ENCODE measurements at places on chromosomes 1 and 21.
A peak's percentile ranks its signal among the peaks of the same experiment; 100 is the strongest.

DNA sequence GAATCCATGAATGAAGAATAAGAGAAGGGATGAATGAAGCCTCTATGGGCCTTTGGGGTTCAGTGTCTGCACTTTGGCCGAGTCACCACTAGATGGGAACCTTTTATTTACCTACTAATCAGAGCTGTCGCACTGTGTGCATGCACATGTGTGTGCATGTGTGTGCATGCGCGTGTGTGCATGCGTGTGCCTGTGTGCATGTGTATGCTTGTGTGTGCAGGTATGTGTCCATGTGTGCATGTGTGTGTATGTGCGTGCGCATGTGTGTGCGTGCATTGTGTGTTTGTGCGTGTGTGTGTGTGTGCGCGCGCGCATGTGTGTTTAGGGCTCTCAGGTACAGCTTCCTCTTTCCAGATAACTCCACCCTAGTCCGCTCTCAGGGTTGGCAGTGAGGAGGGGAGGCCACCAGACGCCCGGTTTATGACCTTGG lies 20.4 kb upstream of the UBXN10 start:
- no peak for DNase-seq

DNA sequence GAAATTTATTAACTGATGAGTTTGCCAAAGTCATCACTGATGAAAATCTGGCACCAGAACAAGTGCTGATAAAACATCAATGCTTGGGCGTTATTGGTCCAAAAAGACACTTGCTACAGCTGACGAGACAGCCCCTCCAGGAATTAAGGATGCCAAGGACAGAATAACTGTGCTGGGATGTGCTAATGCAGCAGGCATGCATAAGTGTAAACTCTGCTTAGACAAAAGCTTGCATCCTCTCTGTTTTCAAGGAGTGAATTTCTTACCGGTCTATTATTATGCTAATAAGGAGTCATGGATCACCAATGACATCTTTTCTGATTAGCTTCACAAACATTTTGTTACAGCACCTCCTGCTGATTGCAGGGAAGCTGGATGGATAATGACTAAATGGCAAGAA lies 402.0 kb downstream of the LTN1 start:
- no peak for DNase-seq

GRCh38 chr1:202081992-202082391 lies 40.7 kb upstream of the GPR37L1 start:
- no peak for DNase-seq

DNA sequence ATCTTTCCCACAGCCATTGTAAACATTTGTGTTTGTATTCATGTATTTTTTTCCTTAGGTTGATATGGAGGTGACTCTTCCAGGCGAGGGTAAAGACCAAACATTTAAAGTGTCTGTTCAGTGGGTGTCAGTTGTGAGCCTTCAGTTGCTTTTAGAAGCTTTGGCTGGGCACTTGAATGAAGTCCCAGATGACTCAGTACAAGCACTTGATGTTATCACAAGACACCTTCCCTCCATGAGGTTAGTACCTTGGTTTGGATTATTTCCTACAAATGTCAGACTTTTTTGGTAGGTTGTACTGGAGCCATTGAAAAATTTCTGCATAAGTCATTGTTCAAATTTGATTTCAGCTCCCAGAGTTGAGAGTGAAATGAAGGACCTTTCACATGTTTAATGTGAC lies 17.4 kb downstream of the AGO4 start:
- DNase-seq: no peak

DNA sequence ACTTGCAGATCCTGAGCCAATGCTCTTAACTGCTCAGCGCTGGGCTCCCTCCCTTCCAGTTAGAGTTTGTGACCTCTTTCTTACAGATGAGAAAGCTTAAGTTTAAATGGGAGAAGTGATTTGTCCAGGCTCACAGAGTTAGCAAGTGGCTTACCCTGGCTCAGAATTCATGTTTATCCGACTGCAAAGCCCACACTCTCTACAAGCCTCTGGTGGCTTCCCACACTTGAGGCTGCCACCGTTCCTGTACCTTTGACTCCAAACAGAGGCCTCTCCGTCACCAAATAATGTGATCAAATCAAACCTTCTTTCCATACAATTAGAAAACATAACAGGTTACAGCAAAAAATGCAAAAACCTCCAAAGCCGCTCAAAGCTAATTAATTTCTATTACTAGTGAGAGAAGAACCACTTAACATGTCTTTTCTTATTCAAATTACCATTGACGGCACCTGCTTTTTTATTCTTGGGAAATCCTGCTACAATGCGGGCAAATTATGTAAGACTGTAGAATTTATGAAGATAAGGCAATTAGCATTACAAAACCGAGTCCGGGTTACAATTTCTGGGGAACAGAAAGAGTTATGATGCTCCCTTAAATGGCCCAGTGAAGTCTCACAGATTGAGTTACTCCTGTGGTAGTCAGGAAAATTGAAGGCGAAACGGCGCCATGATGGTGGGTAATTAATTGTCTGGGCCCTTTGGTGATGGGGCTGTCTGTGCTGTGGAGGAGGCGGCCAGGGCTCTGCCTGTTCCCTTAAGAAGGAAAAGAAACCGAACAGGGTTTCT lies 324.3 kb upstream of the POU3F1 start:
- no peak for DNase-seq

GRCh38 chr1:180652792-180653191 lies 21.0 kb downstream of the XPR1 start:
- no peak for DNase-seq

DNA sequence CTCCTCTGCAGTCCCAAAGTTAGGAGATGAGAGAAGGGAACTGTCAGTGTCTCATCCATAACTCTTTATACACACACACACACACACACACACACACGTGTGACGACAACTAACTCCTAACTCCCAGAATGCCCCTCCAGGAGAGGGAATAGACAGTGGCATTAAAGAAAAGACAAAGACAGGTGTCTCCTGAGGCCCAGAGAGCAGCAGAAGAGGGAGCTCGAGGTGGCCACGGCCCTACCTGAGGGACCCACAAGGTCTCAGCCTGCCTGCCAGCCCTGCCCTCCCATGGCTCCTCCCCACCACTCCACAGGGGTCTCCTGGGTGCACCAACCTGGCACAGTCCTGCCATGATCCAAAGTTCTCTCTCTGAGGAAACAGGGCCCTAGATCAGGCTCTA lies 1.6 kb upstream of the PHLDA3 start:
- DNase-seq: no peak

- DNase-seq: no peak
Measured at GRCh38 chr1:89907727-89908212, 86.9 kb downstream of the LRRC8D start.

DNA sequence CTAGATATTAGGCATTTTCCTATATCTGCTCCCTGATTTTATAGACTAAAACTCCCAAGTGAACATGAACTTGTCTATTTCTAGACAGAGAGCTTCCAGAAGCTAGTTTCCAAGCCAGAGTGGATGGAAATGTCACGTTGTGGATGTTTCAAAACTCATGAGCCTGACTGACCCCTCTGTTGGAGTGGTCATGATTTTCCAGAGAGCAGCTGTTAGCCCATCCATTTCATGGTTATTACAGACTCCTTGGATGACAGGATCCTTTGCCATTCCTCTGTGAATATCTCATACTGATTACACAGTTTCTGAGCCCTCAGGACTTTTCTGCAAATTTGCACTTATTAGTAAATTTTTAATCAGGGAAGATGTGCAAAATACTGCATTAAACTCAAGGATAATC lies 76.8 kb upstream of the ATF3 start:
- DNase-seq: no peak

- peak; percentile 90 for DNase-seq
Measured at GRCh38 chr21:46500224-46500861, 41.7 kb downstream of the DIP2A start.

GRCh38 chr1:9716404-9717192 lies 65.1 kb downstream of the PIK3CD start:
- no peak for DNase-seq

GRCh38 chr1:15942661-15943327 lies 33.1 kb downstream of the ZBTB17 start:
- DNase-seq: no peak

- DNase-seq: no peak
Measured at GRCh38 chr1:61013189-61013945, 69.0 kb upstream of the NFIA start.

DNA sequence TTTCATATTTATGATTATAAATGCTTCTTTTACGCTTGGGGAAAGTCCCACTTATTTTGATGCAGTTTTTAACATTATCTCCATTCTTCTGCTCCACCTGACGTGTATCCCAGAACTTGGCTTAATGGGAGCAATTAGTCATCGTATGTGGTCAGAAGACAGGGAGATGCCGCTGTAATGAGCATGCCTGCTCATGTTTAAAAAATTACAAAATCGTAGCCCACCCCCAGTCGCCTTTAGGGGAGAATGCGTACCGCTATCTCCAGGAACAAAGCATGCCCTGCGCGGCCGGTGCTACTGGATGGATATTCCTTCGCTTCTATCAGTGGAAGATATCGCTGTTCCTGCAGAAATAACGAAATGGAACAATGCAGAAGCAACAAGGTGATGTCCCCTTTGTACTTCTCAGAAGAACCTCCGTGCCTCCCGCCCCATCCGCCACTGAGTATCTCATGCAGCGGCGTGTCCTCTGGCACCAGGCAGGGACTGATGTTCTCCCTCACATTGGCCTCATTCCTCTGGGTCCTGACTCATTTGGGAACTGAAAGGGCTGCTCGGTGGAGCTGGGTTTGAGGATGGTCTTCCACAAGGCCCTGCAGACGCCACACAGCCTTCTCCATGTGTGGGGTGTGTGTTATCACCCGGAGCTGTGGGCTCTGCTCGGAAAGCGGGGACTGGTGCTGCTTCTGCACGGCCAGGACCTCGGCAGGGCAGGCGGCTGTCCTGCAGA lies 116.3 kb upstream of the COL6A1 start:
- no peak for DNase-seq

GRCh38 chr1:10745886-10746455 lies 50.5 kb downstream of the CASZ1 start:
- no peak for DNase-seq

- DNase-seq: no peak
Measured at GRCh38 chr1:30054126-30054525, 669.3 kb downstream of the MATN1 start.

DNA sequence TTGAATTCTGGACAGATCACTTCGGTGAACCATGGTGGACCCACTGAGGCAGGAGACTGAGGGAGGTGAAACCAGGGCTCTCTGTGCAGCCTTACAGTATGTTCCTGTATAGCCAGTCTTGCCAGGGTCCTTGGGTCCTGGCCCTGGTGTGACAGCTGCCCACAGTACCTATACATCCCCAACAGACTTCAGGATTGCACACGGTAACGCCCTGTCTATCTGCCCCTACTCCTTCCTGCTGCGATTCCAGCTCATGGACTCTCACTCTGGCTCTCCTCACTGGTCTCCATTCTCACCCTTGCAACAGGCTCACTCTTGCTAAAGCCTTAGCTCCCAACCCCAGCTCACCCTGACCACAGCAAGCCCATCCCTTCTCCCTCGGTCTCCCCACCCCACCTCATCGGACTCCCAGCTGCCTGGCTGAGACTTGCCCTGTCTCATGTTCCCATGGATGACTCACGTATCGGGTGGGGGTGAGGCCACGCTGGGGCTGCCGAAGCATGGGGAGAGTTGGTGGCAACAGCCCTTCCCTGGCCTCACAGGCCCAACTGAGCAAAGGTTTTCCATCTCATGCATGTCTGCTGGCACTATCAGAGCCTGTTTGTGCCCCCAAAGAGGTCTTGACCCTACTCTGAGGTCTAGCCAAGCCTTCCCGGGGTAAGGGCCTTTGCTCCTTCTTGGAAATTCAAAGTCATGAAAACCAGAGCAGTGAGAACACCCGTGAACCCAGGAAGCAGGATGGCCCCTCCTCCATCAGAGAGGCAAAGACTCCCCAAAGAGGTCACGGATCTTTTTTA lies 7.1 kb downstream of the PHLDA3 start:
- no peak for DNase-seq

- DNase-seq: no peak
Measured at GRCh38 chr21:44547656-44548331, 3.5 kb downstream of the KRTAP10-2 start.

DNA sequence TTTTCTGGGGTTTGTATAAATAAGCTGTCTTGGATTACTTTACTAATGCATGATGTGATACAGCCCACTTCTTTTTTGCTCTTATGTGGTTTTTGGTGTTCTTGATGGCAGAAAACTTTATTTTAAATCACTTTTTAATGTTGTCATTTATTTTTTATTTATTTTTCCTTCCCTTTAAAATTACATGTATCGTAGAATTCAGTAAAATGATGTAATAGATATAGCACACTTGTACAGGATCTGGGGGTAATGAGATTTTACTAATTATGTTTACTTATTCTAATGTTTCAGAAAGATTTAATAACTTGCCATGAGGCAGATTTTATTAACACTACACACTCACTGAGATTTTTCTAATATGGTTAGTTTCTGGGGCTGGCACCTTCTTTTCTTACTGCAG lies 701 bp upstream of the B3GALT2 start:
- DNase-seq: no peak

- no peak for DNase-seq
Measured at GRCh38 chr1:27496604-27497155, 6.7 kb upstream of the WASF2 start.

- no peak for DNase-seq
Measured at GRCh38 chr1:83698644-83699043, 300.3 kb downstream of the TTLL7 start.

DNA sequence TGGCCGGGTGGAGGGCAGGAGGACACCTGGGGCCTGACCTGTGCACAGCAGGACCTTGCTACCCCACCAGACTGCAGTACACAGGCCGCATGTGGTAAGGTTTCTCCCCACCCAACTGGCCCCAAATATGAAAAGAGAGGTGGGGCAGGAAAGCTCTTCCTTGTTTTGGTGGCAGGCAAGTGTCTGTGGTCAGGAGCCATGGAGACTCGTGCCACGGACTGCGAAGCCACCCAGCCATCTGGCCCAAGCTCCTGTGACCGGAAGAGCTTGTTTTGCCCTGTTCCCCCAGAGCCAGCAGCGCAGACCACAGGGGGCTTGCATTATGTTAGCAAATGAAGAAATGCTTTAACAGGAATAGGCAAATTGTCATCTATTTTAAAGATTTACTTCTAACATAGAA lies 54.9 kb downstream of the OLIG1 start:
- DNase-seq: no peak

All from MM.1S (cell line).